Ascending aorta (tissue), 2 donors: ENCODE measurements at places on chromosomes 12 and 14.
A peak's percentile ranks its signal among the peaks of the same experiment; 100 is the strongest.

GRCh38 chr14:65079201-65079600 lies 23.1 kb downstream of the MAX start:
- no peak for DNase-seq

DNA sequence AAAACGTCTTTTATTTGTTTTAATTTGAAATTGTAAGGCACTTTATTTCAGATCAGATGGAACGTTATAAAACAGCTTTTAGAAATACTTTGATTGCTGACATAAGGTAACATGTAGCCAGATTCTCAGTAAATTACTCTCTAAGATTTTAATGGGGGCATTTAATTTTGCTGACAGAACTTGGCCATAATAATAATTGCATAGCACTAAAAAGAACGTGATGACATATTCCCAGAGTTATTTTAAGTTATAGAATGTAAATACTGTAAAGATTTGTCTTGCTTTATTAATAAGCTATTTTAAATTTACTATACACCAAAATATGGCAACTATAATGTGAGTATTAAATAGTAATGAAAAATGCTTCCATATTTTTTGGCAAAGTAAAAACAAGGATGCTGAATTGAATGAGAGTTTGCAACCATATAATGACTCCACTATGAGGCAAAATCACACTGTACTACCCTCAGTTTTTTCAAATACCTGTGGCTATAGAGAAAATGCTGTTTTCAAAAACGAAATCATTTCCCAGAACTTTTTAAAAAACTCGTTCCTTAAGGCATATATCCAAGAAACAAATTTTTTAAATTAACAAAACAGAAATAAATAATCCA lies 876 bp downstream of the LUM start:
- DNase-seq: no peak

- peak; percentile 45 for DNase-seq
Measured at GRCh38 chr12:6460751-6461371, 9.0 kb downstream of the TAPBPL start.

- DNase-seq: no peak
Measured at GRCh38 chr12:34186492-34186891, 164.2 kb downstream of the ALG10 start.

- DNase-seq: no peak
Measured at GRCh38 chr12:30000401-30000800, 216.7 kb upstream of the TMTC1 start.

- DNase-seq: no peak
Measured at GRCh38 chr12:12642916-12643315, 31.2 kb downstream of the CREBL2 start.

- DNase-seq: no peak
Measured at GRCh38 chr14:60632777-60633176, 16.5 kb downstream of the SIX1 start.

GRCh38 chr12:806200-806791 lies 53.9 kb downstream of the WNK1 start:
- DNase-seq: no peak

- DNase-seq: no peak
Measured at GRCh38 chr14:68968051-68968450, 11.1 kb downstream of the ACTN1 start.

- DNase-seq: no peak
Measured at GRCh38 chr12:109844091-109844490, 10.9 kb upstream of the TRPV4 start.

GRCh38 chr14:91254461-91254860 lies 10.0 kb upstream of the GPR68 start:
- DNase-seq: no peak

GRCh38 chr14:104937161-104937560 lies 12.5 kb downstream of the PLD4 start:
- no peak for DNase-seq

DNA sequence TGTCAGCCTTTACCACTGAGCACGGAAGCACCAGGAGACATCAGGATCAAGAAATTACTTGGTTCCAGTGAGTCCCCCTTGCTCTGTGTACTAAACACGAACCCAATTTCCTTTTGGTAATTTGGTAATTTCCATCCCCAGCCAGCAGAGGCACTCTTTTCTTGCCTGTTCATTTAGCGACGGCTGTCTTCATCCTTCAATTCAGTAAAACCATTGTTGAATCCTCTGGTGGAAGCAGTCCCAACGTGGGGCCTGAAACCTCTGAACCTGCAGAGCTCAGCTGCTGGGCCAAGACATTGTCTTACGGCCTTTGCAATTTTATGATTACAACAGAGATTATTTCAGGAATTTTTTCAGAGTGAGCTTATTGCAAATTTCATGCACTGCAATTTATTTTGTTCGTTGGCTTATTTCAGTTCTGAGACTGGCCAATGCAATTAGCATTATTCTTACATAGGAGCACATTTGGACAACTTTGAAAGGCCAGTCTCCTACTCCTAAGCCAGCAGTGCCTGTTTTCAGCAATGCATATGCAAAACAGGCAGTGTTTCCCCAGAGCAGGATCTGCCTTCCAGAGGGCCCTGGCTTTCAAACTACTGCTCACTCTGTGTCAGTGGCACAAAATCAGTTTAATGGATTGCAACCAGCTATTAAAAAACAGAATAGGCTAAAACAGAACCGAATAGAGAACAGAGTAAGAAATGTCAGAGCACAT lies 372.9 kb upstream of the TMEM132C start:
- DNase-seq: no peak

GRCh38 chr12:66799551-66799950 lies 120.7 kb upstream of the GRIP1 start:
- DNase-seq: no peak

GRCh38 chr14:30532264-30532663 lies 26.7 kb upstream of the G2E3 start:
- DNase-seq: no peak

GRCh38 chr12:53073881-53074280 lies 5.3 kb downstream of the SPRYD3 start:
- DNase-seq: no peak

- no peak for DNase-seq
Measured at GRCh38 chr12:123807670-123808069, 45.6 kb downstream of the DNAH10 start.

DNA sequence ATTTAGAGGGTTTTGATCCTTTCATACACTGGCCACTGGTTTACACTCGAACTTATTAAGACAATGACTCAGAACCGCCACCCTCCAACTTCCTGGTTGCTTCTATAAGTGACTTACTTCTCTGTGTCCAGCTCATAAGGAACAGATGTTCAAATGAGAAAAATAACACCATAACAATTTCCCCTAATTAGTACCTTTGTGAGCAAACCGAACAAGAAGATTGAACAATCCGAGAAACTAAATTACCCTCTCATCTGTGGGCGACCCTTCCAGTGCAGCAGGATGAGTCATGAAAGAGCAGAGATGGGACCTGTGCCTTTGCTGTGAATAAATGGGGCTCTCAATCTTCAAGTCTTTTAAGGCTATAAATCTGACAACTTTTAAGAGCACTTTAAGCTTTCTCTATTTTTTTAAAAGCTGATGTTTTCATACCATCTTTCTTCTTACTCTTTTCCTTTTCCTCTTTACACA lies 146.8 kb upstream of the RASSF8 start:
- DNase-seq: no peak

- no peak for DNase-seq
Measured at GRCh38 chr12:49536526-49537071, 2.2 kb upstream of the KCNH3 start.

GRCh38 chr12:101780599-101780998 lies 41.3 kb upstream of the SYCP3 start:
- no peak for DNase-seq

DNA sequence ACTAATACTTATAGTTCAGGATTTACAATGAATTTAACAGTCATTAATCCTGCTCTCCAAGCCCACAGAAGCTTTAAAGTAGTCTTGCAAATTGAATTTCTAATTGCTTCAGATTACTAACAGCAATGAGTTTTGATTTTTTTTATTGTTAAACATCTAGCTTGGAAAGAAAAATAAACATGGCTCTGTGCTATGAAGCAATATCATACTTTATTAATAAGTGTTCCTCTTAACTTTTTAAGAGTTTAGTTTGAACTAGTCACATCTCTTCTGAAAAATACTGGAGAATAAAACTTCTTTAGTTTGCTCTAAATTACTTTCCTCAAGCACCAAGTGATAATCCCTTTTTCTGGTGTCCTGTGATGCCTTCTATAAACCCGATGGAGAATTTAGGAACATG lies 250.2 kb downstream of the TRHDE start:
- no peak for DNase-seq

DNA sequence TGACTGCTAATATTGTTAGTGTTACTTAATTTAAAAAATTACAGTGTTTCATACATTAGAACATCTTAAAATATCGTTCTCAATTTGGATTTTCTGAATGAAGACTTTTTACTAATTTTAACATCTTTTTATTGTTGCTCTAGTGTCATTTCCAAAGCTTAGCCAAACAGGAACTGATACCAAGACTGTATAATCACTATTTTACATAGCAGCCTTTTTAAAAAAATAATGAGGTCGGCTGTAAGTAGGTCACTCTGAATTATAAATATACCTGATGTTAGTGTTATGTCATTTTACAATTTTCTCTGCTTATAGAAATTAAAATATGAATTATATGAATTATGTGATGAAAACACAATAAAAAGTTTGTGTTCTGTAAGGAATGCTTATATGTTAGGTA lies 321.5 kb downstream of the TMEM117 start:
- no peak for DNase-seq

DNA sequence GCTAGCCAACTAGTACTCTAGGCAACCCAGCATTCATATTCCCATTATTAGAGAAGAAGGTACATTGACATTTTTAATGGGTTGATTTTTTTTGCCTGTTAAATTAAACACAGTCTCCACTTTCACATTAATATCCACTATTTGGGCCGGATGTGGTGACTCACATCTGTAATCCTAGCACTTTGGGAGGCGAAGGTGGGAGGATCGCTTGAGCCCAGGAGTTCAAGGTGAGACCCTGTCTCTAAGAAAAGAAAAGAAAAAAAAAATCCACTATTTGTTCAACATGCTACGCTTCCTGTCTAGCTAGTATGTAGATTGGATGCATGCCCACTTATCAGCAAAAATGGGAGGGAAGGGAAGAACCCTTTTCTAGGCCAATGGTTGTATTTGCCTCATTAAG lies 7.1 kb upstream of the CRADD start:
- no peak for DNase-seq

DNA sequence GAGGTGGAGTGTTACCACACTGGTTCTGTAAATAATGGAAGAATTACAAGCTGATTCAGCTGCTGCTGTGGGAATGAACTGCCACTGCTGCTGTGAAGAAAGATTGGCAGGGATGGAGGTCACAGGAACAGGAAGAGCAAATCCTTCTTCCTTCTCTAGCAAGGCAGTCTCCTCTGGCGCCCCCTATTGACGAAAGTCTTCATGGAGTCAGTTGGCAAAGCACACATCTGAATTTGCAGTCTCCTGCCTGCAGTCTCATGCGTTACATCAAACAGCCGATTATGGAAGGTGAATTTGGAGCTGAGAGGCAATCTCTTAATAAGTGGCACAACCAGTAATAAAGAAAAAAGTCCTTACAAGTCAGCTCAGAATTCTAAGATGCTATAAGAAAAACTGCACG lies 106.0 kb upstream of the TMTC1 start:
- DNase-seq: no peak

DNA sequence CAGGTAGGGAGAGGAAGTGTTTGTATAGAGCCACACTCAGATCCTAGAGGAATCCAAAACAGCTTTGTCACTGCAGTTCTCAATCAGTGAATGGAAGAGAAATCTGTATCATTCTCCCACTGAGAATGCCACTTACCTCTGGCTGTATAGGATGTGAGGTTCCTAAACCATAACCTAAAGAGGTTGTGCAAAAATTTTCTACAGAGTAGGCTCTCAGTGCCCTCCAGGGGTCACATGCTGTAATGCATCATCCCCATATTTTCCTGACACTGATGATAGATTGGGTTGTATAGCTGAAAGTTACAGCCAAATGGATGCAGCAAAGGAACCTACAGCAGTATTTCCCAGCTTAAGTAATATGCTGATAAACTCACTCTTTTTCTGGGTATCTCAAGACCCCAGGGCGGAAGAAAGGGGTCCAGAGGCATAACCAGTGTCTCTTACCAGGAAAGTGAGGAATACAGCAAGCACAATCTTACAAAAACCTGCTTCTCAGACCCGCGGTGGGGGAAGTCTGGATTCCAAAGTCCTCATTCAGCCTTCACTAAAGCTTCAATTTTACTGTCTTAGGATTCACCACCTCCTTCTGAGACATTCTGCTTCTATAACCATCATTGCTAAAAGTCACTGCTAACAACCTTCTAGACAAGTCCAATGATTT lies 3.8 kb downstream of the BCDIN3D start:
- no peak for DNase-seq

DNA sequence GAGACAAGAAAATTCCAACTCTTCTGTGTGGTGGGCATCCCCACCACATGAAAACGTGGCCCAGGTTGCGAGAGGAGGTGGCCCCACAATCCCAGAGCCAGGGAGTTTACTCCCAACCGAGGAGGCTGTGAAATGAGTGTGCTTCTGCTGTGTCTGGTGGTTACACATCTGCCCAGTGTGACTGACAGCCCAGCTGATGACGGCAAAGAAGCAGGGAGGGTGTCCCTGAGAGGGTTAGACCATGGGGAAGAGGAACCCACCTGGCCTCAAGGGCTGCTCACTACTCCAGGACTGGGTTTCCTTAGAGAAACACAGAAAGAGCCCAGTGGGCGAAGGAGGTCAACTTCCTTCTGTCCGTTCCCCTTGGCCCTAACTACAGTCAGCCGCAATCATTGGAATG lies 24.6 kb downstream of the ZFP36L1 start:
- DNase-seq: no peak
